ENCODE measurements at places on chromosomes 11 and 22.

DNA sequence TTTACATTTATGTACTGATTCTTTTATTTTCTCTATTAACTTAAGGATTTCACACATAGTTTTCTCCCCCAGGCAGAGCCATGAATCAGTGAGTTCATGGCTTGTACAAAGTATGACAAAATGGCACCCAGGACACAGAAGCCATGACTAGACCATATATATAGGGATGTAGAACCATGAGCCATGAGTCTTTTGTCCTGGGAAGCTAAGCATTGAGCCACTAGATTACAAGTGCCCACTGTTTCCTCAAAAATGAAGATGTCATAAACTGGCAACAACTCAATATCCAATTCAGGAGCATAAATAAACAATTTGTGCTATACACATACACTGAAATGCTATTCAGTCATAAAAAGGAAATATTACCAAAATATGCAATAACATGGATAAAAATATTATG, 36.2 kb downstream of the CARD18 start:
- DNase-seq = no peak

DNA sequence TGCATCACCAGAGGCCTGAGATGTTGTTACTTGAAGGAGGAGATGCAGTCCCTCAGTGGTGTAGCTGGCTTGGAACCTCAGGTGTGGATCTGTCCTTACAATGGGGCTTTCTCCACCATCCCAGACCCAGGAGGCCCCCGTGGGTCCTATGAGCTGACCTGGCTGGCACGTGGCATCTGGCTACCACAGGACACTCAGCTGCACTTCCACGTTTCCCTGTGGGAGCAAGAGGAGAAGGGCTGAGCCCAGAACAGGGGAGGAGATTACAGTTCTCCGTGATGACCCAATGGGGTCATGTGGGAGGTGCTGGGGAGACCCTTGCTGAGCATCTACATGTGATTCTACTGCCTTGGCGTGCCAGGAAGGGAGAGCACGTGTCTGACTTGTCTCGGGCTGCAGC, 1448.4 kb downstream of the TBC1D22A start:
- DNase-seq = no peak

DNA sequence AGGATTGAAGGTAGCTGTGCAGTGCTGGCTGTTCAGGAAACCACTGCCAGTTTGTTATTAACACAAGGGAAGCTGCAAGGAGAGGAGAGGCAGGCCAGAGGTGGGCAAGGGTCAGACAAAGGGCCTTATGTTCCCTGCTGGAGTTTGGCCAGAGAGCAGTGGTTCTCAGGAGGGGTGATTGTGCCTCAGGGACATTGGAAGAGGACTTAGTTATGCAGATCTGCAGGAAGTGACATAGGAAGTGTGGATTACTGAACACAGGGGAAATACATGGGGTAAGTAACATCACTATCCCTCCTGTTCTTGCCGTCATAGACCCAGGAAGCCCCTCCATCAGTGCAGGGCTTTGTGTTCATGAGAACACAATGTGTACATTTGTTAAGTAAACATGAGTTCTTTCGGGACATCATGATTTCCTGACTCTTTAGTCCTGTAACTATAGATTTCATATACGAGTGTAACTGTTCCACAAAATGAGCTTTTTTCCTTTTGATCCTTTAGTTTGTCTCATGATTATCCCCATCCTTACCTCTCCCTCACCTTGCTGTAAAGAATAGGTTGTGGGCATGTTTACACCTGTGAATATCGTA, 5.9 kb downstream of the SRRD start:
- DNase-seq = no peak

GRCh38 chr22:36486619-36487384, 5.4 kb upstream of the TXN2 start:
- DNase-seq = no peak

DNA sequence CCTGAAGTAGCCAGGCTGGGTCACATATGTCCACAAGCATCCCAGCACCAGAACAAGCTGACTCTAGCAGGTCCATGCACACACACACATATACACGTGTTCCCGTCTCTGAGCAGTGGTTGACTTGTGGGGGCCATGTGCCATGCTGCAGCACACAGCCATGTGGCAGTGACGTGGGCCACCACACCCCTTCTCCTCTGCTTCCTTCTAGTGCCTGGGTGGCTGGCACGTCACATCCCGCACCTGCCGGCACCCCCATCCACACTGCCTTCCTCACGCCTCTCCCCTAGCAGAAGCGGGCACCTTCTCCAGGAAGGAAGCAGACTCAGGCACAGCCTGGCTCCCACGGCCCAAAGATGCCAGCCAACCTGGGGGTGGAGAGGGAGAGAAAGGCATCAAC, 9.5 kb downstream of the SYT7 start:
- no peak for DNase-seq

- peak; percentile 39 for DNase-seq
Measured at GRCh38 chr11:57311109-57311936, 13.4 kb downstream of the TNKS1BP1 start.

DNA sequence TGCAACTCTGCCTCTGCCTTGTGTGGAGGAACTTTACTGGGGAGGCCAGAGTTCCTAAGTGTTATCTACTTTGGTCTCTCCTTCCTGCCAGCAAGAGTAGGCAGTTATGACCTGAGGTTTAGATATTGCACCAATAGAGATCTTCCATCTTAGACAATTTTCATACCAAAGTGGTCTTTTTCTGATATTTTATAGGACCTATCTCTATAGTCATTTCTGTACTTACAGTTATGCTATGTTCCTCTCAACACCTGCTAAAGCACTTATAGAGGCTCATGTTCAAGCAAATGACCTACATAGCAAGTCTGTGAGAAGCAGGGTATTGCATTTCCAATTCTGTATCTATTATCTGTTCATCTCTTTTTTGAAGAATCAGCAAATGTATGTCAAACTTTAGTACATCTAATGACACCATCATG, 80.8 kb downstream of the HORMAD2 start:
- no peak for DNase-seq

GRCh38 chr11:86978756-86979608, 23.8 kb upstream of the FZD4 start:
- no peak for DNase-seq

GRCh38 chr11:126990716-126991480, 9.7 kb downstream of the KIRREL3 start:
- no peak for DNase-seq

- DNase-seq = no peak
Measured at GRCh38 chr11:128465531-128465930, 121.8 kb downstream of the ETS1 start.

DNA sequence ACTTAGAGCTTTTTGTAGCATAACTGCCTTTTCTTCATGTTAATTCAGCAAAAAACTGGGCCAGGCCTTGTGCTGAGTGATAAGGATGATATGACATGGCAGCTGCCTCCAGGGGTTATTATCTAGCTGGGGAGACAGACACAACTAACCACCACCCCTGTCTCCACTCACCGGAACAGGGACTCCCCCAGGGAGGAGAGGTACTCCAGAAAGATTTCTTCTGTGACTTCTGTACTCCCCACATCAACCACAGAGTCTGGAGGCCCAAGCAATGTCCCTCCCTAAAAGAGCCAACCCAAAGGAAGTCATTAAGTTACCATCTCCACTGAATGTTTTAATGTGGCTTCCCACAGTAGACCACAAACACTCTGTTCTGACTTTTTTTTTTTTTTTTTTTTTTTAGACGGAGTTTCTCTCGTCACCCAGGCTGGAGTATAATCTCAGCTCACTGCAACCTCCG, 14.3 kb upstream of the PMM1 start:
- no peak for DNase-seq

DNA sequence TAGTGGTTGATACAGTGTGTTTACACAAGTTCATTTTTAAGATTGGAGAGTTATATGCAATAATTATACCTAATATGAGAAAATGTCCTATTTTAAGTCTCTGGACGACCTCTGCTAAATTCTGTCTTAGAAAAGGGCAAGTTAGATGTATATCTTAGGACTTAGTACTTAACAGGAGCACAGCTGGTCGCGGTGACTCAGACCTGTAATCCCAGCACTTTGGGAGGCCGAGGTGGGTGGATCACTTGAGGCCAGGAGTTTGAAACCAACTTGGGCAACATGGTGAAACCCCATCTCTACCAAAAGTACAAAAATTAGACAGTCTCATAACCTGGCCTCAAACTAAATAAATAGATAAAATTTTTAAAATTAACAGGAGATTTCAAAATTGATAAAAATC, 27.2 kb downstream of the BSX start:
- no peak for DNase-seq

- no peak for DNase-seq
Measured at GRCh38 chr22:46897246-46897623, 134.8 kb downstream of the TBC1D22A start.

GRCh38 chr11:118938491-118939403, 13.0 kb upstream of the BCL9L start:
- DNase-seq = no peak

GRCh38 chr11:46417711-46418110, 26.1 kb upstream of the CHRM4 start:
- no peak for DNase-seq

DNA sequence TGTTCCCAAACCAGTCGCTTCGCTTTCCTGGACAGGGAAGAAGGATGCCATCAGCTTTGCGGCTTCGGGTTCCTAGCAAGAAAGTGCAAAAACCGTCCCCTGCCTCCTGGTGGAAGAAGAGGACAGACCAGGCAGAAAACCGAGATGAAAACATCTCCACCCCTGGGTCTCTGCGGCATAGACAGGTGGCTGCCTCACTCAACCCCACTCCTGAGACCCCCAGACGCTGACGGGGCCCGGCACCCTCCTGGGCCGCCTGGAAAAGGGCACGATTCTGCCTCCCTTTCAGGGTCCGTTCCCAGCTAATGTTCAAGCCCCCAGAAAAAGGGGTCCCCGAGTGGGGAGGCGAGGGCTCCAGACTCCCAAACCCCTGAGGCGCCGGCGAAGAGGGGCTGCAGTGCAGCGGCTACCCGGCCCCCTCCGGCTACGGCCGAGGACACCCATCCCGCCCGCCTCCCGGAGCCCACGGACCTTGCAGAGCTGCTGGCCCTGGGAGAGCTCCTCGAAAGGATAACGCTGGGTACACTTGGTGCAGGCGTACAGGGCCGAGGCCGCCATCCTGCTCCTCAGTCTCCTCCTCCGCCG, 569 bp downstream of the FAM76B start:
- DNase-seq = no peak

GRCh38 chr11:15483205-15483604, 368.5 kb downstream of the INSC start:
- no peak for DNase-seq

DNA sequence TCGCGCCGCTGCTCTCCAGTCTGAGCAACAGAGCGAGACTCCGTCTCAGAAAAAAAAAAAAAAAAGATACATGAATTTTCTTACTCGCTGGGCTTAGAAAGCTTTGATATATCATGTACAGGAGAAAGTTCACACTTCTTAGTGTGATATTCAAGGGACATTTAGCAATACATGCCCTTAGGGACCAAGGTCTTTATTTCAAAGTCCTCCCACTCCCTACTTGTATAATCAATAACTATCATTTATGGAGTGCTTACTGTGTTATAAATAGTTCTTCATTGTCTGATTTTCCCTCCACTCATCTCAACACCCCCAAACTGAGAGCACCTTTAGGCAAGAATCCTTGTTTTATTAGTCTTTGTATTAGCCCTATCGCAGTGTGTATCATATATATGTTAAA, 103.3 kb downstream of the UVRAG start:
- no peak for DNase-seq

DNA sequence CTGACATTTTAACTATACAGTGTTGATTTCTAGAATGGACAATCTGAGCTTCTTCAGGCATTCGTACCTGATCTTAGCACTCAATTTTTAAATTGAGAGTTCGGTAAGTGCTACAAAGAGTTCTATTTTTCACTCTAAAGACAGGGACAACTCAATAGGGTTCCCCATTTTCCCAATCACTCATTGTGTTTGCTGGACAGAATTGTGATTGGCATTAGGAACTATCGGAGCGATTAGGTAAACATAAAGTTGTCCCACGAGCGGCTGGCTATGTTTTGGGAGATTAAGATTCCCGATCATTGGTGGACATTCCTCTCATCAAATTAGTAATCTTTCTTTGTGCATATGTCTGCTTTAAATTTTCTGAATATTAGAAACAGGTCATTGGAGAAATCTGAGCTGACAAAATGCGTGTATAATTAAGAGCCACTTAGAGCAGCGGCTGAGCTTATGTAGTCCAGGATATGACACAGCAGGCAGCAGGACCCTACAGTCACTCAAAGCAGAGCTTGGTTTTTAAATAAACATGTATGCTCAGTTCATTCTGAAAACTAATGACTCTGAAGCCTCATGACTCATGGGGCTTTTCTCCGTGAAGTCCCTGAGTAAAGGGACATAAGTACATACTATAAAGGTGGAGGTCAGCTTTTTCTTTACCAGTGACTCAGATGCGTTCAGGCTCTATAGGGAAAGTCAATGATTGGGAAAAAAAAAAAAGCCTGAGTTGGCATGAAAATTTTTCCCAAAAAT, 109.4 kb downstream of the GRIA4 start:
- DNase-seq = no peak

DNA sequence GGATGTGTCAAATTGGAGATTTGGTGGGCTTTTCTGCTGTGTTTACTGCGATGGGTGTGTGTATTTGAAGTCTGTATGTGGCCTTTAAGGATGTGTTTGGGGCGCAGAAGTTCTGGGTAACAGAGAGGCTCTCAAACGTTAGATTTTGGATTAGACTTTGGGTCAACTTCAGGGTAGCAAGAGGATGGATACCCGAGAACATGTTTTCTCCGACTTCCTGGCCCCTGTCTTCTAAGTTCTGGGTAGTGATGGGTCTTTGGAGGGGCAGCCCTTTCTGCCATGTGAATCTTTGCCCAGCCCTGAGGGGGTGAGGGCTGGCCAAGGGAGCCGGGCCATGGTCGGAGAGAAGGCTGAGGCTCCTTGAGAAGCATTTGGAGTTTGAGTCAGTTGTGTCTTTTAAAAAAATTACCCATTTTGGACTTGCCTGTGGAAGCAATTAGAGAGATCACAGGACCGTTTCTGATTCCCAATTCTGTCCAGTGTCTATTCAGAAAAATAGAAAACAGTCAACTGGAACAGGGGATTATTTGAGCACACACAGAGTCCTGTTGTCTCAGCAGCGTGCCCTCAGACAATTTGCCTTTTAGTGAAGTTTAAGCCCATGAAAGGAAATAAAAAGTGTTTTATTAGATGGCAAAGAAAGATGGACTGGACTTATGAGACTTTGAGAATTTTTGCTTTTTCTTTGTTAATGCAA, 114.4 kb downstream of the PTPRJ start:
- no peak for DNase-seq

DNA sequence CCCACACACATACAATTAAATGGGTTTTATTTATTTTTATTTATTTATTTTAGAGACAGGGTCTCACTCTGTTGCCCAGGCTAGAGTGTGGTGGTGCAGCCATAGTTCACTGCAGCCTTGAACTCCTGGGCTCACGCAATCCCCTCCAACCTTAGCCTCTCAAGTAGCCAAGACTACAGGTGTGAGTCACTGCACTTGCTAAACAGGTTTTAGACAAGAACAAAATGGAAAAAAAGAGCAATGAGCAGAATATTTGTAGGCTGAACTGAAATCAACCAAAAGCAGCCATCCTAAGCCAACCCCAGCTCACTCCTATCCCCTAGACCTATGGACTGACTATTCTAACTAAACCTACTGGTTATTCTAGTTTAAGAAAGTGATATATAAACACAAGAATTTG, 37.8 kb downstream of the MRE11 start:
- DNase-seq = no peak
